Stimulated activated CD4-positive, alpha-beta T cell treated with anti-CD3 and anti-CD28 coated beads, Interleukin-1b, Interleukin-23, amount 100 ng/mL, for 4 hours (primary cell): ENCODE measurements at places on chromosomes 6 and 20.

- no peak for DNase-seq
Measured at GRCh38 chr6:33632558-33633039, 11.5 kb downstream of the ITPR3 start.

DNA sequence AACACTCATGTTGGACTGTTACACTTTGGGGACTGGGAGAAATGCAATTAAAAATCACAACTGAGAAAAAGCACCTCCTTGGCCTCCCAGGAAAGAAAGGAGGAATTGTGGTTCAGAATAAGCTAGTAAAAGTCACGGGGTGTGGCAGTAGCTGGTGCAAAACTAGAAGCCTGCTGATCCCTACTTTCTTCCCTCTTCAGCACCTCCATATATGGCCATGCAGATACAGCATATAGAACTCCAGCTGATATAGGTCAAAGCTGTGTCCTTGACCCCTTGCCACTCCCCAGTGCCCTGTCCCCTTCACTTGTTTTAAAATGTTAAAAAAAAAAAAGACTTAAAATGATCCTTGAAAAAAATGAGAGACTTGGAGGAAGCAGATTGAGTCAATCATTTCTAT is 5.5 kb upstream of the FLRT3 start:
- DNase-seq = no peak

- no peak for DNase-seq
Measured at GRCh38 chr20:13325033-13325432, 104.0 kb downstream of the ISM1 start.

DNA sequence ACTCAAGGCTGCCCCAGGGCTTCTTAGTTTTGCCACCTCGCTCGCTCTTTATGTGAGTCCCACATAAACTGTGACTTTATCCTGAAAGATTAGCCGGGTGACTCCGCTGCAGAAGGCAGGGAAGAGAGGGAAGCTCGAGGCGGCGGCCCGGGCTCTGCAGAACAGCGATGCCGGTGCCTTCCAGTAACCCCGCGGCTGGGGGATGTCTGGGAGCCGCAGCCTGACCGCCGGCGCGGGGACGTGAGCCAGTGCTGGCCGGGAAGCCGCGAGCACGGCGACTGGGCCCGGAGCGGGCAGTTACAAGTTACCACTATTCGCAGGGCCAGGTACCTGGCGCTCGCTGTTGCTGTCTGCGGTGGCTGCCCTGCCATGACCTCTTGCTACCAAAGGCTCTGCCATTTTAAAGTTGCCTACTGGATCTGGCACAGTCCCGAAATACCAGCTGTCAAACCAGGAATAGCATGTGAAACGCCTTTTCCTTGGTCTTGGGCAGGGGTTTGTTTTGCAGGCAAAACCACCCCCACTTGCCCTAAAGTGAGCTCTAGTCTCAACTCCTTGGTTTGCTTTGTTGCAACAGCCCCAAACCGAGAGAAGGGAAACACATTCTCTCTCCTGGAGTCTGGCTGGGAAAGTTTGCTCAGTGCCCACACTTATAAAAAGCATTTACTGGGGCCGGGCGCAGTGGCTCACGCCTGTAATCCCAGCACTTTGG is 124.0 kb upstream of the SLC2A12 start:
- DNase-seq = no peak

DNA sequence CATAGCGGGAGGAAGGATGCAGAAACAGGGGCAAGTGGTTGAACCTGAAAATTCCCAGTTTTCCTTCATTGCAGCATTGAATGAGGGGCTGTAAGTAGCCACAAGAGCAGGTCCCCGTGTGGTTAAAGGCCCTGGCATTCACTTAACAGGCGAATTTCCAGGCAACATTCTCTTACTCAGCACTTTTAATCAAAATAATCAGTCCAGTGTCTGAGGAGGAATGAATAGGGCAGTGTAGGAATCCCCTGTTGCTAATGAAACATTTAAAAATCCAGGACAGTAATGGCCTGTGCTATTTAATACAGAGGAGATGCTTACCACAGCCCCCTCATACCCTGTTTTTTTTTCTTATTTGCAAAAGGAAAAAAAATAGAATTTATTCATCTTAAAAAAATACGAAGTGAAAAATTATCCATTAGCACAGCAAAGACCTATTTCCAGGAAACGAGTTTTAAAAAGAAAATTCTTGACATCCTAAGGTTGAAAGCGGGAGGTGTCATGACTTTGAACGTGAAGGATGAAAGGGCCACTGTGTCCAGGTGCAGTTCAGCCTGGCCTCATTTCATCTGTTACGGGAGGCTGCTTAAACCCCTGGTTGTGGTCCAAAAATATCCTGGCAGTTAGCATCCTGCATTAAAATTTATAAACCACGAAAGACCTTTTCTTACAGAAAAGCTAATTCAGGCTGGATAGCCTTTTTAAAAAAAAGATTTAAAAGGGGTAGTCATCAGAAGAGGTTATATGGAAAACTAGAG is 20.2 kb downstream of the MYLK4 start:
- DNase-seq = no peak

- DNase-seq = no peak
Measured at GRCh38 chr6:147700436-147701209, 192.1 kb downstream of the SAMD5 start.

GRCh38 chr6:139923964-139924475 is 549.6 kb upstream of the CITED2 start:
- DNase-seq = no peak

- no peak for DNase-seq
Measured at GRCh38 chr6:28245206-28245941, 6.7 kb downstream of the ZKSCAN4 start.

GRCh38 chr6:123007885-123008284 is 11.8 kb downstream of the CLVS2 start:
- no peak for DNase-seq

- DNase-seq = no peak
Measured at GRCh38 chr6:53342217-53342616, 6.5 kb downstream of the ELOVL5 start.

DNA sequence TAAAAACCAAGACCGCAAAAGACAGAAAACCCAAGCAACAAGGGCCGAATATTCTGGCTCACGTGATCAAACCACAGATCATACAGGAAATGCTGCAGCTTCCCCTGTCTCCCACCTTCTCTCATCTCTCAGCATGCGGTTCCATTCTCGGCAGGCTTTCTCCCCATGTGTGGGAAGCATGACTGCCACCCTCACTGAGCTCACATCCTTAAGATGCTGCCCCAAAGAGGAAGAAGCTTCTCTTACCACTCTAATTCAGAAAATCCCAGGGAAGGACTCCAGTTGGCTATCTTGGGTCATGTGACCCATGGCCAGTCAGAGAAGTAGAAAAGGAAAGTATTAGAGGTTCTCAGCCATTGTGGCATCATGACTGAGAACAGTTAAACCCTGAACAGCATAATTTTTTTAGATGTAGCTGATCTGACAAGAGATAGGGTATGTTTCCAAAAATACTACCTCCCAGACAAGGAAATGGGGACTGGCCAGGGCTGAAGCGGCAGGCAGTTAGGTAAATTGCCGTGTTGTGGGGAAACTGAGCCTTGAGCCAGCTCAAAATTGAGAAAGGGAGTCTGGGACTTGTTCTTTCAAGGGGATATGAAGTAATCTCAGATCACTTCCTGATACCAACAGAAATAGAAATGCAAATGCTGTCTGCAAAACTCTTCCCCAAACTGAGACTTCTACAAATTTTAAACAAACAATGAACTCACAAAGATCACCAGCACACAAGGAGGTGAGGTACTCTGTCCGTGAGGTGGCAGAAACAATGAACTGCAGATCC is 37.1 kb upstream of the GRM4 start:
- peak; percentile 62 for DNase-seq

GRCh38 chr20:13274275-13274861 is 53.3 kb downstream of the ISM1 start:
- DNase-seq = no peak

GRCh38 chr6:42423244-42423643 is 28.5 kb downstream of the TRERF1 start:
- DNase-seq = no peak

DNA sequence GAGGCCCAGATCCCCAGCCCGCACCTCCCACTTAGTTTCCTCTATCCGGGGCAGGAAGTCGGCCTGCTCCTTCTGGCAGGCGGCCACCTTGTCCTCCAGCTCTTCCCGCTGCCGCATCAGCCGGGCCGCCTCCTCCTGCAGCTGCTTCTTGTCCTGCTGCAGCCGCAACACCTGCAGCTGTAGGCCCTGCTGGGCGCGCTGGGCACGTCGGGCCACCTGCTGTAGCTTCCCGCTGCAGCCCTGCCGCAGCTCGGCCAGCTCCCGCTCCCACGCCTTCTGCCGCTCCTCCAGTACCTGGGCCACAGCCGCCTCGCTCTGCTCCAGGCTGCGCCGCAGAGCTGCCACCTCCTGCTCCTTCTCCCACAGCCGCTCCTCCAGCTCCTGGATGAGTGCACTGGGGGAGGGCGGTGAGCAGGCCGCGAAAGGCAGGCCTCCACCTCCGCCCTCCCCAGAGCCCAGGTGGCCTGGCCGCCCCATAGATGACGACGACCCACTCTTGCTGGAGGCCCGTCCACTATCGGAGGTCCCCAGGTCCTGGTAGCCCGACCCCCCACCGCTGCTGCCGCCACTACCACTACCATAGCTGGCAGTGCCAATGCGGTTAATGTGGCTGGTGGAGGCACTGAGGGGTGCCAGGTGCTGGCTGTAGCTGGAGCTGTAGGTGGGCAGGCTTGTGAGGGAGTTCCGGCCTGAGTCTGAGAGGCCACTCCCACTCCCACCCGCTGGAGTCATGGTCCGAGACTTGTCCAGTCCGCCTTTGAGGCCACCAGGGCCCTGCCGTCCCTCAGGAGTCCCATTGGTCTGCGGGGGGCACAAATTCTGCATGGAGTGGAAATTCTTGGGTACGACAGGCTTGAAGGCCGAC is 6.0 kb upstream of the FASTKD5 start:
- DNase-seq = no peak

GRCh38 chr6:40710626-40711330 is 123.6 kb upstream of the LRFN2 start:
- DNase-seq = no peak

DNA sequence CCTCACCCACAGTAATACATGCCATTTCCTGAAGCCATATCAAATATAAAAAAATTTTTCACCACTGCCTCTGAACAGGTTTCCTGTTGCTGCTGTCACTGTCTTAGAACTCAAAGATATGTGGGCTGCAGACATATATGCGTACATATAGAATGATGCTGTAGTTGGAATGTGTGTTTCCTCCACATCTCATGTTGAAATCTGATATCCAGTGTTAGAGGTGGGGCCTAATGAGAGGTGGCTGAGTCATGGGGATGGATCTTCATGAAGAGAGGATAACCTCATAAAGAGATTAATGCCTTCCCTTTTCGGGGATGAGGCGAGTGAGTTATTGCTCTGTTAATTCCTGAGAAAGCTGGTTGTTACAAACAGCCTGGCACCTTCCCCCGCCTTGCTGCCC is 7.7 kb upstream of the SCP2D1 start:
- no peak for DNase-seq

GRCh38 chr20:16004108-16004854 is 569.0 kb downstream of the KIF16B start:
- no peak for DNase-seq

- no peak for DNase-seq
Measured at GRCh38 chr6:25883536-25883935, 9.5 kb upstream of the SLC17A3 start.

GRCh38 chr6:154341871-154342270 is 14.7 kb downstream of the IPCEF1 start:
- DNase-seq = no peak

DNA sequence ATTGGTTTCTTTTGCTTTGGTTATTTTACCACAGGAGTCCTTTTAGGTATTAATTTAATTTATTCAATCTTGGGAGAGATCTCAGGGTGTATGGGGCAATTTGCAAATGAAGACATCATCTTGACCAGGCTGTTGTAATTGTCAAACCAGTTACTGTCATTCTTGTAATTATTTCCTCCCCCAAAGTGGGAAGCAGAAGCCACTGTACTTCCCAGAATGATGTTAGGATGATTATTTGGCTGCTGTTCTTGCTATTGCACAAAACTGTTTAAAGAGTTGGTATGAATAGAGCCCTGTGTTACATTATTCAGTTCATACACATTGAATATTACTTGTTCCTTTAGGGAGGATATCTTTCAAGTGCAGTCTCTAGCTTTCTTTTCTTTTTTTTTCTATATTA is 1.7 kb downstream of the TAAR6 start:
- no peak for DNase-seq

- DNase-seq = no peak
Measured at GRCh38 chr6:165636402-165637048, 26.5 kb downstream of the PDE10A start.

GRCh38 chr6:36848658-36849441 is 9.6 kb upstream of the CPNE5 start:
- DNase-seq = no peak

- DNase-seq = peak; percentile 6
Measured at GRCh38 chr6:158938811-158939254, 61.2 kb downstream of the RSPH3 start.

GRCh38 chr20:50540620-50541605 is 30.7 kb downstream of the PTPN1 start:
- no peak for DNase-seq

DNA sequence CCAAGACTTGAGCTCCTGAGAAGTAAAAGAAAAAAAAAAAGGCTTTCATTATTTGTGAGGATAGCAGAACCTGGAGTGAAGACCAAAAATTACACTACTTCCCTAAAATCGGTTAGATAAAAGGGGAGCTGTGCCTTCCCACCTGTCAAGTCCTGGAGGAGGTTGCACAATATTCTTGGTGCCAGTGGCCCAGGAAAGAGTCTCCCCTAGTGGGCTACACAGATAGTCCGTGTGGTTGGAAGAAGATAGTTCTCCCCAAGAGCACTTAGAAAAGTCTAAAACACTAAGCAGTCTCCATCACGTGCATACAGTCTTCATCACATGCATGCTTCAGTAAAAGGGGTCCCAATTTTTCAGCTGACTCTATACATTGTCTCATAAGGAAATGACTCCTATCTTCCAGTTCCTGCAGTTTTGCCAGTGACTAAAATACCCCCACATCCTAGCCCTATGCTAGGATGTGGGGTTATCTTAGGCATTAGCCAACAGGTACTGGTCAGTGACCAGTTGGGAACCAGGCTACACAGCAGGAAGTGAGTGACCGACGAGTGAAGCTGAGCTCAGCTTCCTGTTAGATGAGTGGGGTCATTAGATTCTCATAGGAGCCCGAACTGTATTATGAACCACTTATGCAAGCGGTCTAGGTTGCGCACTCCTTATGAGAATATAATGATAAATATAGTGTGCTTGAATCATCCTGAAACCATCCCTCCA is 199.5 kb upstream of the FAM83B start:
- DNase-seq = no peak

- DNase-seq = no peak
Measured at GRCh38 chr6:7392402-7392801, 2.8 kb downstream of the RIOK1 start.
